ENCODE measurements at places on chromosomes 11 and 22.

DNA sequence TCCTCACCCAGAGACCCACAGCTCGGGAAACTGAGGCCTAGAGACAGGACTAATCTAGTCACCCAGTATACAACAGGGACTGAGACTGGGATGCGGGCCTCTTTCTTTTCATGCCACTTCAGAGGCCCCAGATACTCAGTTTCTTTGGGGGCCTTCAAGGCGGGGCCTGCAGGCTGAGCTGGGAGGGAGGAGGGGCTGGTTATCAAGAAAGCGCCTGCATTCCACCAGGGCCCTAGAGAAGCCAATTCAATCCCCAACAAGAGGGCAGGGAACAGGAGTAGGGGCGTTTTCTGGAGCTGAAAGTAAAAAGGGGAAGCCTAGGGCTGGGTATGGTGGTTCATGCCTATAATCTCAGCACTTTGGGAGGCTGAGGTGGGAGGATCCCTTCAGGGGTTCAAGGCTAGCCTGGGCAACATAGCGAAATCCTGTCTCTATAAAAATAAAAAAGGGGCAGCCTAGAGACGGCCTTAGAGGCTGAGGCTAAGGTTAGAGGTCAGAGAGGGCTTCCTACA lies 1.6 kb downstream of the ATG2A start:
- DNase-seq = no peak

- DNase-seq = no peak
Observed at GRCh38 chr22:45082795-45083194, 73.0 kb upstream of the PHF21B start.

GRCh38 chr11:120261321-120261720 lies 21.4 kb downstream of the POU2F3 start:
- DNase-seq = no peak

- no peak for DNase-seq
Observed at GRCh38 chr22:30436196-30436595, 10.6 kb downstream of the MTFP1 start.

GRCh38 chr11:20337526-20338154 lies 25.9 kb upstream of the HTATIP2 start:
- no peak for DNase-seq

DNA sequence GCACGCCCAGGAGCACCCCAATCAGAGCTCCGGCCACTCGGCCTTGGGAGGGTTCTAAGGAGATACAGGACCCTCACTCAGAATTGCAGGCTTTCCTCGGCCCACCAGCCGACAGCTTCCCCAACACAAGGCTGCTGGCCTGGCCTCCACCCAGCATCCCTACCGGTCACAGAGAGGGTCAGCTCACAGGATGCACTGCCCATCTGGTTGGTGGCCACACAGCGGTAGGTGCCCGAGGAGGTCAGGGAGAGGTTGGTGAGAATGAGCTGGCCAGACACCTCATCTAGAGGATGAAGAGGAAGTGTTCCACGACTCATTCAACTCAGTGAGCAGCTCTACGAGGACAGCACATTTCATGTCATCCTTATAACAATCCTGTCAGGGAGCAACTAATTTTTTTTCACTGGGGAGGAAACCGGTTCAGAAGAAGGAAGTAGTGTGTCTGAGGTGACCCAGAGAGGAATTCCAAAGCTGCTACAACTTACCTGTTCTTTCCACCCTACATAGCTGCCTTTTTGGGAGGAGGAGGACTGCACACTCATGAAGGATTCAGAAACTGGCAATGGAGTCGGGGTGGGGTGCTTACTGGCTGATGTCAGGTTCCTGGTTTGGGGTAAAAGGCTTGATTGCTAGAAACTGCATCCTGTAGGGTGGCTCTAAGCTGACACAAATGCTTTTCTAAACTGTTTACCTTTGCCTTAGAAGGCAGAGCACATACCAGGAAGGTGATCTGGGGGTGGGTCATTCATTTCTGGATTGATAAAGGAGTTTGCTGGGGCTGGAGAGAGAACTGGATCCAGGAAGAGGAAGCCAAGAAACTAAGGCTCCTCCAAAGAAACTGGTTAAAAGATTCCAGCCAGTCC lies 3.3 kb downstream of the VSIG2 start:
- no peak for DNase-seq

- no peak for DNase-seq
Observed at GRCh38 chr11:47577460-47578041, 1.2 kb downstream of the KBTBD4 start.
